ENCODE measurements at places on chromosomes 2 and 18.
A peak's percentile ranks its signal among the peaks of the same experiment; 100 is the strongest.

GRCh38 chr2:239803766-239804115, 221.4 kb downstream of the NDUFA10 start:
- DNase-seq = no peak

DNA sequence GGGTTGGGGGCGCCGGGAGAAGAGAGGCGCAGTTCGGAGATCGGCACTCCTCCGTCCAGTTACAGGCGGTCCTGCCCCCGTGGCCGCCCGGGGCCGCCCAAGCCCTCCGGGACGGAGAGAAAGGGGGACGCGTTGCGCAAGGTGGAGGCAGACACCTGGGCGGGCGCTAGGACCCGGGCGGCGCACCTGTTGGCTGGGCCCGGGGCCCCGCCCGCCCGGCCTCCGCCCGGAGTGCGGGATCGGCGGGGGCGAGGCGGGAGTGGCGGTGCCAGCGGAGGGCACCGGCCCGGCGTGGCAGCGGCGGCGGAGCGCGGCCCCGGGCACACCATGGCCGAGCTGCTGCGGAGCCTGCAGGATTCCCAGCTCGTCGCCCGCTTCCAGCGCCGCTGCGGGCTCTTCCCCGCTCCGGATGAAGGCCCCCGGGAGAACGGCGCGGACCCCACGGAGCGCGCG, at the start of gene SGPP2:
SGPP2 (plus strand) TSS at position 268 of the 453 bp plus-strand sequence; CDS start at position 328, 60 bp downstream.
- no peak for DNase-seq

DNA sequence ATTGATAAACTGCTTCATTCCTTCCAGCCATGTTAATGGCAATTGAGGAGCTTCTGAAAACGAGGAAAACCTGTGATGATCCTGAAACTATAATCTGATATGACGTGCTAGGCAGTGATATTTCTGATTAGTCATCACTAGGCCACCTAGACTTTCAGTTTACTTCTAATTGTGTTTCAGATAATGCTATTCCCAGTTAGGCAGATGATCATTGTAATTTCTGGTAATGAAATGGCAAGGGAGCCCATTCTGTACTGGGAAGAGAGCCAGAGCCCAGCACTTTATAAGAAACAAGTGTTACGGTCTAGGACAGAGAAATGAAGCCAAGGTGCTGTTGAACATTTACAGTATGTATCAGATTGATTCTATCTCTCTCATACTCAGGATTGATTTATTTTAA, 106.2 kb downstream of the CPO start:
- no peak for DNase-seq

DNA sequence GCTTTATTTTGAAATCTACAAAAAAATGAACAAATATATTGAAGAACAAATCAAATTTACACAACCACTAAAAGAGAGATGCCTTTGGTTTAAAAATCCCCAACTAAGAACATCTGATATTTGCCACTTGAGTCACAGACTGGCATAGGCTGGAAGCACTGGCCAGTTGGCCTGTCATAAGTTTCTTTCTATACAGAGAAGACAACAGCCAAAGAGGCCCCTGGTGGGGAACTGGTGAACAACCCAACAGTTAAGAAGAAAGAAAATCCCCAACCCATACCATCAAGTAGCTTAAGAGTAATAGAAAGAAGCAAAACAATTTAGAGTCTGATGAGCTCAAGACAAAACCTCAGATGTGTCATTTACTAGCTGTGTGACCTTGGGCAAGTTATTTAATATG, 45.5 kb downstream of the OSR1 start:
- DNase-seq = no peak

DNA sequence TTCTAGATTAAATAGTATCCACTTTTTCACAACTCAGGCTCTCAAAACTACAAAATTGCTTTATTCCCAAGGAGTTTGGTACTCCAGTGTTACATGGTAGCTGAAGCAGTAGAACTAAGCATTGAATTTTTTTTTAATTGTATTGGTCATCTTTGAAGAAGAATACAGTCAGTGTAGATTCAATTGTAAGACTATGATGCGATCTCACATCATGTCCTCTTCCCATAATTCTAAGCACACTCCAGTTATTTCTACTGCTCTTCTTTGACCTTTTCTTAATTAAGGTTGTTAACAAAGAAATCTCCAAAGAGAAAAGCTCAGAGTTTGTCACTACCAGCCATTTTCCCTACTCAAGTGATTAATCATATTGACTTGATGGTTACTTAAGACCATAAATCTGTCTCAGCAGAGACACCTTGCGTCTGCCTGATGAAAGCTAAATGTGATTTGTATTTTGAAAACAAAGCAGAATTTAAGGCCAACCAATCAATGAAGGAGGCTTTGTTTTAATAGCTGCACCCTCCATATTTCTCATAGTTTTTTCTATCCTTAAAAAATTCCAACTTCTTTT, 130.2 kb downstream of the DTNA start:
- no peak for DNase-seq

- peak; percentile 44 for DNase-seq
Observed at GRCh38 chr2:53768242-53768542, 588 bp downstream of the CHAC2 start.

DNA sequence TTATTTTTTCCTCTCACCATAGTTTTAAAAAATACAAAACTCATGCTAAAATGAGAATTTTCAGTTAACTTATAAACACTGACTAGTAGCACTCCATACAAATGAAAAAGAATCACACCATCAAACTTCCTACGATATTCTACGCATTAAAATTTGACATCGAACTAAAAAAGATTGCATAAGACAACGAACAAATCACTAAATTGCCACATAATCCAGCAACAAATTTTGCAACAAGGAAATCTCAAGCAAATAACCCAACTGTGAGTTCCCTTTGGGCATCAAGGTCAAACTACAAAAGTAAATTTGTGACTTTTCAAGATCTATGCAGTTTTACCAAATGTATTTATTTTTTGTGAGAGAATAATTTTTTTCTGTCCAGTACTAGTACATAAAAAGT, 1.5 kb downstream of the MAP3K2 start:
- DNase-seq = no peak

Data from stimulated activated CD4-positive, alpha-beta T cell treated with anti-CD3 and anti-CD28 coated beads, Interleukin-4, amount 100 ng/mL, for 48 hours (primary cell).